Activated naive CD8-positive, alpha-beta T cell treated with anti-CD3 and anti-CD28 coated beads for 36 hours (primary cell): ENCODE measurements at places on chromosomes 7 and 10. TPM values are rescaled to one million over a fixed set of nuclear protein-coding genes. Genes with fewer than 3 reads are reported as not detected.

The PNLIPRP1 gene
- not detected for total RNA-seq

The LBX1 gene
- total RNA-seq, result not detected

The ZPBP gene
- total RNA-seq, result not detected

GRCh38 chr7:12942609-12943008 lies 255.2 kb downstream of the ARL4A start:
- H3K36me3 ChIP-seq, result no peaks in the 10 kb centered on the region
- H3K27me3 ChIP-seq, result no peaks in the 10 kb centered on the region
- H3K4me1 ChIP-seq, result no peaks in the 10 kb centered on the region
- DNase-seq, result no peak
- H3K27ac ChIP-seq, result no peak overlapping the region

DNA sequence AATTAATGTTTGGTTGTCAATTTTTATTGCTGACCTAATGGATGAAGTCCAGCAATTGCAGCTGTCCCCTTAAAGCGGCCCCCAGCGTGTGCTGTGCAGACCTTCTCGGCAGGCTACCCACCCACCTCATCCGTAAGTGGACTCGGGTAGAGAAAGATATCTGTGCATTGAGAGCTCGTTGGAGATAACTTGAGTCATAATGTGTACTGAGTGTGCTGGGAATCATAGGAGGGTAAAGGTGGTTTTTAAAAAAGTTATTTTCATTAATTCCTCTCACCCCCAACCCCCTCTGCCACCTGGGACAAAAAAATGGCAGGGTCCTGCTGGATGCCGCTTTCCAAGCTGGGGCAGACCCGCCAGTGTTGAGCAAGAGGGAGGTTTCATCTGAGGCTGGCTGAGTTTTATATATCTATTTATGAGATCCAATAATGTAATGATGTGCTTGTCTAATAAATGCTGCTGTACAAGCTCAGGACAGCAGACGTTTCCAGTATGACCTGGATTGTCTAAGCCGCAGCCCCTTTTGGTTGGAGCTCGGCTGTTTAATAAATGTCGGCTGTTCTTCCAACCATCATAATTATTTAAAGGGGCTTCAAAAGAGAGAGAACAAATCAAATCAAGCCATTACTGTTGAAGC lies 119.1 kb downstream of the NKX6-2 start:
- no peaks in the 10 kb centered on the region for H3K27me3 ChIP-seq
- H3K4me3 ChIP-seq, result no peak overlapping the region
- no peak overlapping the region for H3K27ac ChIP-seq
- peaks cover 10% of the 10 kb centered on the region for H3K4me1 ChIP-seq

DNA sequence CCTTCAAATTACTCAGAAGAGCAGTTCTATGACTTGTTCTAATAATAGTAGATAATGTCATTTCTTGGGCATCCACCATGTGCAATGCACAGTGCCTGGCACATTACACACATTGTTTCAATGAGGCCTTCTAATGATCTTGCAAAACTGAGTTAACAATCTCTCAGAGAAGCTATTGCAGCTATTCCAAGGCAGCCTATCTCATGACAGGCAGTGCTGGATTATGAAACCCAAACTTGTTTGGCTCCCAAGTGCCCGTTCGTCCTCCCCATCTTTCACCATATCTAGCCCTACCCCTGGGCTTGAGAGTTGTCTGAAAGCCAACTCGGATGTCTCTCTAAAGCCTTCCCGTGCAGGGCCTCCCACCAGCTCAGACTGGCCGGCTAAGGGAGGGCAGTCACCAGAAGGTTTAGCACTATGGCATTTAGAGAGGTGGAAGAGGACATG lies 405.1 kb downstream of the PLXNA4 start:
- no peaks in the 10 kb centered on the region for H3K36me3 ChIP-seq
- no peak overlapping the region for H3K27ac ChIP-seq
- DNase-seq, result no peak
- H3K4me3 ChIP-seq, result no peak overlapping the region
- no peaks in the 10 kb centered on the region for H3K27me3 ChIP-seq

The ANKRD61 gene
- total RNA-seq, result 0.16 TPM

GRCh38 chr10:12130237-12130872 lies 878 bp downstream of the SEC61A2 start:
- DNase-seq, result peak; percentile 45
- peak overlapping the region; percentile 88 for H3K4me3 ChIP-seq
- no peaks in the 10 kb centered on the region for H3K27me3 ChIP-seq
- H3K4me1 ChIP-seq, result peaks cover 18% of the 10 kb centered on the region
- peaks cover 7% of the 10 kb centered on the region for H3K36me3 ChIP-seq

The VAX1 gene
- total RNA-seq, result not detected
